ENCODE measurements at places on chromosomes 4 and X.

DNA sequence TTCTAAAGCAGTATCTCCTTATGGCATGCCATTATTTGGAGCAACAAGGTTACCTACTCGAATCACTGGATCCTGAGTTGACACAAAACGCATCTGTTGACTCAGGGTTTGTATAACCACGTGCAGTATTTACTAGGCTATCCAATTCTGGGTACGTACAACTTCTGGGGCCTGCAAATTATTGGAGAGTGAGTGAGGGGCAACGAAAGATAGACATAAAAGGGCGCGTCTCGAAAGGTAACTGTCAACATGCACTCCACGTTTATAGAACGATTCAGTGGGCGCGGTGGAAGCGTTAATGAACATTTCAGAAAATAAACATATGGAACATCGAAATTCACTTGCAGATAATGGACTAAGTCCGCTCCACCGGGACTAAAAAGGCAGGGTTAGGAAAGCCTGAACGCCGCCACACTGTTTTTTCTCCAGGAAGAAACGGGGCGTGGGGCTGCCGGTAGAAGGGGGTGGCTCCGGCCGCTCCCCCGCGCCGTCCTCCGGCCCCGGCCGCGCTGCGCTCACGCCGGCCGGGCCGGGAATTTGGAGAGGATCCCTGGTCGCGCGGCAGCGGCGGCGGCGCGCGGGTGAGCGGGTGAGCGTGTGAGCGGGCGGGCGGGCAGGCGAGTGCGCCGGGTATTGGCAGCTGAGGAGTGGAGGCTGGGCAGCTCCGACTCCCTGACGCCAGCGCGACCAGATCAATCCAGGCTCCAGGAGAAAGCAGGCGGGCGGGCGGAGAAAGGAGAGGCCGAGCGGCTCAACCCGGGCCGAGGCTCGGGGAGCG lies at the start of gene SMAD1:
Gene SMAD1 (plus strand): TSS at position 690 of the 778 bp plus-strand sequence. CDS start 32,761 bp downstream, outside the sequence.
- DNase-seq: no peak

GRCh38 chr4:116391020-116391419 lies 694.4 kb downstream of the TRAM1L1 start:
- DNase-seq: no peak

GRCh38 chrX:46588263-46588662 lies 14.7 kb downstream of the CHST7 start:
- no peak for DNase-seq

- DNase-seq: no peak
Measured at GRCh38 chrX:107272431-107272921, 66.1 kb downstream of the DNAAF6 start.

DNA sequence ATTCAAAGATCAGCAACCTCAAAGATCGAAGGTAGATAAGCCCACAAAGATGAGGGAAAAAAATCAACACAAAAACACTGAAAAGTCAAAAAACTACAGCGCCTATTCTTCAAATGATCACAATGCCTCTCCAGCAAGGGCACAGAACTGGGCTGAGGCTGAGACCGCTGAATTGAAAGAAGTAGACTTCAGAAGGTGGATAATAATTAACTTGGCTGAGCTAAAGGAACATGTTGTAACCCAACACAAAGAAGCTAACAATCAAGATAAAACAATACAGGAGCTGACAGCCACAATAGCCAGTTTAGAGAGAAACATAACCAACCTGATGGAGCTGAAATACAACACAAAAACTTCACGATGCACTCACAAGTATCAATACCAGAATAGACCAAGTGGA lies 231.1 kb downstream of the STPG2 start:
- DNase-seq: no peak

- DNase-seq: no peak
Measured at GRCh38 chr4:62003695-62004094, 803.6 kb downstream of the ADGRL3 start.

DNA sequence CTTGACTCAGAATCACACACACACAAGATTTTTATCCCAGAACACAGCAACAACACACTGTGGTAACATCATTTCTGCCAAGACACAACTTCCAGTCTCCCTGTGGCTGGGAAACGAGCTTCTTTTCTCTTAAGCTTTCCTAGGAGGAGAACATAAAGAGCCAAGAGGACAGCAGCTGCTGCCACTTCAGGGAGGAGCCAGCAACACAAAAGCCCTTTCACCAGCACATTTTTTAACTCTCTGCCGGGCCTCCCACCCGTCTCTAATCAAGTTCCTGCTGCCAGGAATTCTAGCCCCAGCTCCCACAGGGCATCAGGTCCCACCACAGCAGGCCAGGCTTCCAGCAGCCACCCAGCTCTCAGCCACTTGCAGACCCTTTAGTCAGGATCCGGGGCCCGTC lies 22.4 kb downstream of the FAT1 start:
- no peak for DNase-seq

DNA sequence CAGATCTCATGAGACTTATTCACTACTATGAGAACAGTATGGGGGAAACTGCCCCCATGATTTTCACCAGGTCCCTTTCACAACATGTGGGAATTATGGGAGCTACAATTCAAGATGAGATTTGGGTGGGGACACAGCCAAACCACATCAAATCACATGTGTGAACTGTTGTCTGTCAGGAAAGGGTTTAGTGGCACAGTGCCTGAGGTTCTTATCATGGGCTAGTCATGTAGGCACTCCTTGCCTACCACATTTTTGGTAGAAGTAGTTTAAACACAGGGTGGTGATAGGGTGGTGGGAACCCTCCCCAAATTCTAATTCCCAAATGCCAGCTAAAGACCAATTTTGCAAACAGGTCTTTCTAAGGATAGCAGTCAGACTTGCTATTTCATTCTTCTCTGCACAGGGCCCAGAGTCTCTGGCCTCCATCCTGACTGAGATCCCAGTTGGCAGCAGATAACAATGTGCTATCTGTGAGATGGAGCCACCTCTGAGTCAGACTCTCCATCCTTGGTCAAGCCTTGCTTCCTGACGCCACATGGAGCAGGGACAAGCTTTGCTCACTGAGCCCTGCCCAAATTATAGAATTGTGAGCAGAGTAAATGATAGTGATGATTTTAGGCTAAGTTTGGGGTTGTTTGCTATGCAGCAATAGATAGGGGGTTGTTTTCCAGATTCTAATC lies 33.5 kb upstream of the SETD7 start:
- no peak for DNase-seq

DNA sequence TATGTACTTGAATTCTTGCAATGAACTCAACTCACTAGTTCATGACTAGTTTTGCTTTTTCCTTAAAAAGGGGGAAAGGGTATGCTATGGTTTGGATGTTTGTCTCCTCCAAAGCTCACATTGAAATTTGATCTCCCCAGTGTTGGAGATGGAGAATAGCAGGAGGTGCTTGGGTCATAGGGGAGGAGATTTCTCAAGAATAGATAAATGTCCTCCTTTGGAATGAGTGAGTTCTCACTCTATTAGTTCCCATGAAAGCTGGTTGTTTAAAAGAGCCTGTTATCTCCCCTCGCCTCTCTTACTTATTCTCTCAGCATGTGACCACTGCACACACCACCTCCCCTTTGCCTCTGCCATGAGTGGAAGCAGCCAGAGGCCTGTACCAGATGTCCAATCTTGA lies 109.4 kb upstream of the INTU start:
- no peak for DNase-seq

DNA sequence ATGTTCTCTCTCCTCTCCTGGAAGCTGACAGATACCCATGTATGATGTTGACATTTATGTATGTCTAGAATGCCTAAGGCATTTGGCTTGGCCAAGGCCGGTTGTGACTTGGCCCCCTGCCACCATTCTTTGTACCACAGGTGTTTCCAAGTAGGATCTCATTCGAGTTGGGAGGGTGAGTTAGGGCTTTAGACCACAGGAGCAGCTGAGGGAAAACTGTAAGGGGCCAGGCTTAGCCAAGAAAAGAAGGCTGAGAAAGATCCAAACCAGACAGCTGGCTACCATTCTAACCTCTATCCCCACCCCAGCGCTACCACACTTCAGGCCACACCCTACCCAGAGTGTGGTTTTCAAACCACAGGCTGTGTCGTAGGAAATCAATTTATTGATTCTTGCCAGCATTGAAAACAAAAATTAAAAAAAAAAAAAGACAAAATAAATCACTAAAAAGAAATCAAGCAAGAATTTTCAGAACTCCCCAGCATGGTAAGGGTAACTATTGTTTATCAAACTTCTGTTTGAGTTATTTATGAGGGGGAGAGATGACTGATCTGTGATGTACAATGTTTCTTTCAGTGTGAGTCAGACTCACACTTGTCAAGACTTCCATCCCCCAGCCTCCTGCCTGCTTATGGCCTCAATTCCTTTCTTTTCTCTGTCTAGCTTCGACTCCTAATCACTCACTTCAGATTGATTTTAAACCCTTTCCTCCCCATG lies 9.9 kb downstream of the TMSB4X start:
- DNase-seq: no peak

- DNase-seq: no peak
Measured at GRCh38 chr4:127250577-127250976, 382.2 kb upstream of the INTU start.

DNA sequence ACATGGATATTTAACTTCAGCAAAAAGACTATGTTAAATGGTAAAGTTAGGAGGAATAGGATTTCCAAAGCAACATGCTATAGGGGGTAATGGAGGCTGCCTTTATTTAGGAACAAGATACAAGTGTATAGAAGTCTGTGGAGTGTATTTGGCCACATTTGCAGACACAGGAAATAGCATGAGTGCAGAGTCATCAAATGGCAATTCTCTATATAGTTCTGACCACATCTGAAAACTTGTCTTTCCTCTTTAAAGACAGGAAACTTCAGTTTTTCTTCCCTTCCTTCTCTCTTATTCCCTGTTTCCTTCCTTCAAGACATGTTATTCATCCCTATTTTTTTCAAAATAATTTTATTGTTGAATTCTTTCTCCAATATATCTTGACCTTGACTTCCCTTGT lies 119.3 kb upstream of the PITX2 start:
- no peak for DNase-seq

DNA sequence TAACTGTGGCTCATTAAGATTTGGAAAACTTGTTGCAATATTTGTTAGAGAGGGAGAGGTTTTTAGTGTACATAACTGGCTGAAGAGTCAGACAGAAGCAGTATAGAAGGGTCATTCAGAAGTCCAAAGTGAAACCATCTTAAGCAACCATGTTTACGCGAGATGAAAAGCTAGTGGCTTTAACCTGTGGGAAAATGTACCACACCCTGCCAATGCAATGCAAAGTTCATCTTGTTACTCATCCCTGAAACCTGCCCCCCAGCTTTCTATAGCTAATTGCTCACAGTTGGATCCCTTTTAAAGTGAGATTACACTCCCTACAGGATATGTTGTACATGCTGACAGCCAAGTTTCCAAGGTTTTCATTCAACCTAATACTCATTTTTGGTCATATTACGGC lies 96.7 kb upstream of the RAPGEF2 start:
- DNase-seq: no peak

DNA sequence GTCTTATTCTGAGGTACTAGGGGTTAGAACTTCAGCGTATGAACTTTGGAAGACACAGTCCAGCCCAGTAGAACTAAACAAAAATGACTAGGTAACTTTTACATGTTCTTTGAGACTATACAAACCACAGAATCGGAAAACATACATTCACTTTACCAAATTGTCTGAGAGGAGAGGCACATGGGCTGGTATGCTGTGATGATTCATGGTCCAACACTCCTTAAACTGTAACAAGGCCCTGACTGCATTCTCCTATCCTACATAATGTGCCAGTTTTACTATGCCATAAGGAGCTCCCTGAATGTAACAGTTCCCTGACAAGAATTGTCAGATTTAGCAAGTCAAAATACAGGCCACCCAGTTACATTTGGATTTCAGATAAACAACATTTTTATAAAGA lies 640.0 kb downstream of the RAB28 start:
- DNase-seq: no peak

DNA sequence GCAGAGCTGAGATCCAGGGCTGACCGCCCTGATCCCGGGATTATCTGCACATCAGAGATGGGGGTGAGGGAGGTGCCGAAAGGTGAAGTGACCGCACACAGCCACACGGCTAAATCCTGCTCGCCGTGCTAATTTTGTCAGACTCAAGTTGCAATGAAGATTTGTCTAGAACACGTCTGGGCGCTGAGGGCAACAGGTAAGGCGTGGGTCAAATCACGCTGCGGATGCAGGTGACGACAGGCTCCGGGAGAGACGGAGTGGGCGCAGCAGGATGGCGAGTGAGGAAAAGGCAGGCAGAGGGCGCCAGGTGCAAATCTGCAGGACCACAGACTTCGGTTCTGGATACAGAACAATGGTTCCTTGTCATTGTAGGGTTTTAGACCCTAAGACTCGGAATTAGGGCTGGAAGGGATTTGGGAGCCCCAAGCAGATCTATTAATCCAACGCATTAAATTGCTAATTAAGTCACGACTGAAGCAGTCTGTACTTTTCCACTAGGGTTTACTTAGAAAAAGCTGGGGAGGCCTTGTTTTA lies 1.9 kb upstream of the TBC1D14 start:
- DNase-seq: no peak

DNA sequence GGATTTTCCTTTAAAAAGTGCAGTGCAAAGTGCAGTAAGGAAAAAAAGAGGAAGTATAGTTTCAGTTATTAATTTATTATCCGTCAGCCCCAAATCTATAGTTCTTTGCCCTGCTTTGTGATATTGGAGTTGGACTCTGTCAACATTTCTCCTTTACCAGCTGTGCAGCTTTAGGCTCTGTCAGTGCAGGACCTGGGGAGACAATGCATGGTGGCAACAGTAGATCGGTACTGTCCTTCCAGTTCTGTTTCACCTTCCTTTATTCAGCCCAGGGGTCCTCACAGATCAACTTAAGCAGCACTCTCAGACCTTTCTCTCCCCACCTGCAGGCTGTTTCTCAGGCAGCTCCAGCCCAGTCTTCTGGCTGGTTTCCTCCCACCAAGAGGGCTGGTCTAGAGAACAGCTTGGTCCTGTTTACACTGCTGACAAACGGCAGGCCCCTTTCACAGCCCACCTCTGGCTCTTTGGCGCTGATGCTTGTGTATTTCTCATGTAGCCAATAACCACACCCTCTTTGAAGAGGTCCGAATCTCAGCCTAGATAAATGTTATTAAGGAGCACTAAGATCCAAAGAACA lies 71.6 kb downstream of the MCUB start:
- DNase-seq: no peak

DNA sequence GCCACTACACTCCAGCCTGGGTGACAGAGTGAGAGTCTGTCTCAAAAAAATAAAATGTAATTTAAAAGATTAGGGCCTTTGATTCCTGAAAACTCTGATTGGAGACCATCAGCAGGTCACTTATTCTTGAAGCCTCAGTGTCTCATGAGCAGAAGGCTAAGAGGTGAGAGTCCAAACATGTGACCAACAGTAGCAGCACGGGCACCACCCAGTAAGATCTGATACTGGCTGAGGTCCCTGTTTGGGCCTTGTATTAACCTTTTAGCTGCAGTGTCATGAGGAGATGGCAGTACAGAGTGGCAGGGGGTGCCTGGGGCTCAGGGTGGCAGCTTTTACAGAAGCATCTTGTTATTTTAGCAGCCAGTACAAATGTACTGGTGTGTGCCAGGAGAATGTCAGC lies 89.3 kb downstream of the FHDC1 start:
- DNase-seq: no peak

DNA sequence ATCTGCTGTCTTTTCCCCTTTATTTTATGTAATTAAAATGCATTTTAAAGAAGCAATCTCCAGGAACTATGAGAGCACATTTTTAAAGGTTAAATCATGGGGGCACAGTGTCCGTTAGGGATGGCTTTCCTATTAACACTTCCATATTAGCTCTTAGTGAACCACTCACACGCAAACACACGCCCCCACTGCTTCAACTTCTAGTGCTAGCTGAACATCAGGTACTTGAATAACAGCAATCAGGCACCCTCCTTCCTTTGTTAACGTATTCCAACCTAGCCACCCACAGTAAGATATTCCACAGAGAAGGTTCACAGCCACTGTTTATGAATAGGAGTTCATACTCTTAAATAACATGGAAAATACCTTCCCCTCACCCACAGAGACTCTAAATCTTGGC lies 9.3 kb downstream of the TMEM255A start:
- DNase-seq: no peak

All from activated CD8-positive, alpha-beta memory T cell treated with anti-CD3 and anti-CD28 coated beads for 1 hour (primary cell).